Small intestine (tissue), 16 donors: ENCODE measurements at places on chromosomes 3 and 15.

GRCh38 chr3:127000761-127001160 is 17.8 kb downstream of the PLXNA1 start:
- no peak for DNase-seq

GRCh38 chr15:100353449-100353848 is 11.7 kb upstream of the ADAMTS17 start:
- no peak for DNase-seq

GRCh38 chr15:71715914-71716313 is 94.4 kb upstream of the NR2E3 start:
- DNase-seq, result no peak

DNA sequence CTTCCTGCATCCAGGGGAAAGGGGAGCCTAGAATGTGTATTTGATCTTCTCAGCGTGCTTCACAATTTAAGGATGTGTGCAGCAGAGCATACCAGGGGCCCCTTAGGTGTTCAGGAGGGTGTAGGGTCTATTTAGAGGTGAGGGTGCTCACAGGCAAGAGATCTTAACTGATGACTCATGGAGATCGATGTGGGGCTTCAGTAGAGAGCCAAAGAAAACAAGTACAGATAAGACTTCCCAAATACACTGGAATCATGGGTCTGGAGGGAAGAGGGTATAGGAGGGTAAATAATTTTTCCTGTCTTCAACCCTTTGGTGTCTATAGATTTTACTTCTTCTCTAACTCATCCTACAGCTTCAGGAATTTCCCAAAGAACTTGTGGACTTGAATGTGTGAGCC is 170.2 kb upstream of the LRRC3B start:
- DNase-seq, result no peak

DNA sequence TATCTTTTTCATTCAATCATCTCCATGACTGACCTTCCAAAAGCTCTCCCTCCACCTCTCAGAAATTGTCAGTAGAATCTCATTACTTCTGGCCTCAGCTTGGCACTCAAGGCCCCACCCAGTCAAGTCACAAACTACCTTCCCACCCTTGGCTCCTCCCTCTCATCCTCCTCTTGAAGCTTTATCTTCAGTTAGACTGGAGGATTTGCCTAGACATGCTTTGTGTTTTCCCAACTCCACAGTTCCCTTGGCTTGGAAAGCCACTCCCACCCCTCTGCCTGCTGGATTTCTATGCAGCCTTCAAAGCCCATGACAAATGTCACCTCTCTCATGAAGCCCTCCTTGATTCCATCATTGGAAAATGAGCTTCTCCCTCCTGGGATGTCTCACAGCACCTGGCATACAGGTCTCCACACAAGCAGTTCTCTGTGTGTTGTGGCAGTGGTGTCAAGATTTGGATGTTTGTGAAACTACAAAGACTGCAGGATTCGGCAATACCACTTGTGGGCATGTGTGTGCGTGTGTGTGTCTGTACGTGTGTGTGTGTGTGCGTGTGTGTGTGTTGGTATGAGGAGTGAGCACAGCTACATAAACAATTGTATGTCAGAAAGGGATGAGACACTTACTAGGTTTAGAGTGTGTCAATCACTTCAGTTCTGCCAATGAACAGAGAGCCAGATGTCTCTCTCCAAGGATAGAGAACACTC is 45.3 kb upstream of the VPS8 start:
- DNase-seq, result no peak

DNA sequence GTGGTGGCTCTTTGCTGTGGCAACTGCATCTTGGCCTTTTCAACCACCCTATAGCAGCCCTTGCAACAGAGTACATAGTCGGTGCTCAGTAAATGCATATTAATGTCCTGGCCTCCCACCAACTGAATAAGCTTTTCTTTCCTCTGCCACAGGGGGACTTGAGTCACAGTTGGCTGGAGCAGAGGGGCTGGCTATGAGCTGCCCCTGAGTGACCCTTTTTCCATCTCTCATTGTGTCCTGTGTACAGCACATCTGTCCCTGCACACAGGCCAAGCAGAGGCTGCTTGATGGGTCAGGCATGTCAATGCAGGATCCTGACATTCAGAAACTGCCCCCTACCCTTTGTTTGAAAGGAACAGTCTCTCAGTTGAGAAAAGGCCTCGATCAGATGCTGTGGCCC is 22.4 kb downstream of the SPSB4 start:
- DNase-seq, result no peak
